ENCODE measurements at places on chromosomes 7 and 10.

- DNase-seq = no peak
Observed at GRCh38 chr10:48470115-48470892, 134.6 kb downstream of the ARHGAP22 start.

- DNase-seq = no peak
Observed at GRCh38 chr10:51141010-51141409, 66.7 kb downstream of the PRKG1 start.

DNA sequence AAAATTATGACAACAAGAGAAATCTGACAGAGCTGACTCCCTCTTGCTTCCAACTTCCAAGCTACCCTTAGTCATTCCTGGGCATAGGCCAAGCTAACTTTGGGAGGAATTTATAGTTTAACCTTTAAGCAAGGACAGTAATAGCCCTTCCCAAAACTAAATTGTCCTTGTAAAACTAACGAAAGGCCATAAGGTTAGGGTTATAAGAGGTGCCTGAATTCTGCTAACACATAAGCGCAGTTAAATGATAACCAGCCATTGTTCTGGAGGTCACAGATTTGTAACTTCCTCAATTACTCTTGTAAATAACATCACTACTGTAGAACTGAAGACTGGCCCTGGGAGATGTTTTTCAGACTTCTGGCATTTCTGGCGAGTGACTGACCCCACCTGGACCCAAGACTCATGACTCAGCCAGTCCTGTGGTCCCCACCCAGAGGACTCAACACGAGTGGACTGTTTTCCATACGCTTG is 481.2 kb downstream of the KCNMA1 start:
- no peak for DNase-seq

DNA sequence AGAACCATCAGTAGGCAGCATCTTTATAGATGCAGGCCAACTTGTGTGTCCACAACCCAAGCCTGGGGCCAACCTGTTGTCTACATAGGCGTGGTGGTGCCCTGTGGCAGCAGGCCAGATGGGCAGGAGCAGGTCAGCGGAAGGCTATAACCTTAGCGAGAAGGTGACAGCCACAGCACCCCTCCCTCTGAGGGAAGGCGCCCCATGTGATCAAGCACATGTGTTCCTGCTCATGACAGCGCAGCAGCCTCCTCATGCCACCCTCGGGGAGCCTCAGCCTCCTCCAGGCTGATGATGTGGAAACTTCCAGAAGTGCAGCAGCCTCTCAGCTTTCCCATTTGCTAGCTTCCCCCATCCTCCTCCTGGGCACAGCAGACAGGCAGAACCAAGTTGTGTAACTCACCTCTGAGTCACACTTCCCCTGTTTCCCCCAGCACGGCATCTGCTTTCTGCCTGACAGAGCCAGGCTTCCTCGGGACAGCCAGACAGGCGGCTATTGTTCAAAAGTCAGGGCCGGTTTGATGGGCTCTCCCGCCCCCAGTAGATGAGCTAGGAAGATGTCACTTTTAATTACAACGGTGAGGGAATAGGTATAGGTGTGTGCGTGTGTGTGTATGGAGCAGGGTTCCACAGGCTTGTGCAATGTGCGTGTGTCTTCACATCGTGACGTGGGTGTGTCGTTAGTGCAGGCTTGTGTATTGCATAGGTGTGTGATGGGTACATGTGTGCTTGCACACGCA is 312.0 kb upstream of the ZMIZ1 start:
- DNase-seq = no peak

DNA sequence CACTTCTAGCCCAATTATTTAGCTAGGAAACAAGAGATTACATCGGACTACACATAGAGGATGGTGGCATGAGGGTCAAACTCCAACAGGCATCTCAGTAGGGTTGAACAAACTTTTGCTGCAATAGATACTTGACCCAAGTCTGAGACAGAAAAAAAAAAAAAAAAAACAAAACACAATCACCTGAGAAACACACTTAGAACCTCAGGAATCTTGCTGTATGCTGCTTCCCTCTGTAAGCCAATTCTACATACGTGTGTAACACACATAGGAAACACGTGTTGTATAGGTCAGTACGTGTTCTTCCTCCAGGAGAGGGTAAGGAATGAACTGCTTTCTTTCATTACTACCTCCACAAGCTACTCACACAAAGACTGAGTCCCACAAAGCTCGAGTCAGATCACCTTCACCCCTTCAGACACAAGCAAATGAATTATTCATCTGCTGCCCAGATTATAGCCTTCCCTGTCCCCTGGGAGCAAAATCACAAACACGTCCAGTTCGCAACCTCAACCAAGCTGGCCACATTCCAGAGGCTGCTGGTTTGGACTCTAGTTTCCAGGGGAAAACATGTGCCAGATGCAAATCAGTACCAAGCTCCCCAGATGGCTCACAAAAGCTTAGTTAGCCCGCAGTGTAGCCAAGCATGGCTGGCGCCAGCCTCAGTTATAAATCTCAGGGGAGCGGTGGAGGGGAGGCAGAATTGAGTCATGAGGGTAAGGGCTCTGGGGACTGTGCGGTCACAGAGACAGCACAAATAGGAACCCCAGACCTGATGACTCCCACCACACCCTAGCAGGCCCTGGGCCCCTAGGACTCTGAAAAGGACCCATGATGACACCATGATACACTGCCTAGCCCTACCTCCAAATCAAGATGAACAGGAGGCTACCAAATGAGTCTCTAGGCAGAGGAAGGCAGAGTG is 15.1 kb downstream of the PSAP start:
- DNase-seq = no peak

GRCh38 chr7:7693881-7694280 is 24.5 kb downstream of the RPA3 start:
- no peak for DNase-seq

GRCh38 chr10:112184052-112184371 is 447 bp upstream of the GPAM start:
- no peak for DNase-seq

Data from T-helper 22 cell (primary cell).